ENCODE measurements at places on chromosomes 3 and 15. TPM values are rescaled to one million over a fixed set of nuclear protein-coding genes. Genes with fewer than 3 reads are reported as not detected.

GRCh38 chr3:45167011-45167911, 21.1 kb upstream of the CDCP1 start:
- peak overlapping the region; percentile 55 for H3K4me3 ChIP-seq
- DNase-seq, result peak; percentile 77
- peak overlapping the region; percentile 88 for H3K27ac ChIP-seq
- H3K4me1 ChIP-seq, result peaks cover 17% of the 10 kb centered on the region
- H3K36me3 ChIP-seq, result peaks cover 1% of the 10 kb centered on the region
- H3K27me3 ChIP-seq, result peaks cover 1% of the 10 kb centered on the region

DNA sequence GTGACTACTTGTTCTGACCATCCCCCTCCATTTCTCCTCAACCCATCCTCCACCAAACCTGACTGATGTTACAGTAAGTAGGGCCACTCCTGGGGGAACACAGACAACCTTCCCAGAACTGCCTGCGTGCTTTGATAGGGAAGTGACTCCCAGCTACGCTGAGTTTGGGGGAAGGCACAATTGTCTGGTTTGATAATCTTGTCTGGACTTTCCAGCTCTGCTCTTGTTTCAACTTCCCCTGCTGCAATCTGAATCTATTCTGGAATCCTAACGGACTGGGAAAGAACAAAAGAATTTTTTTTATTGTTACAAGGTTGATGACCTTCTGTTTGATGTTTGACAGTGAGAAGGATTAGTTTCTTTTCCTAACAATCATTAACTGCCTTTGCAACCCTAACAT, 895.6 kb downstream of the ROBO1 start:
- DNase-seq, result no peak
- H3K4me3 ChIP-seq, result peak overlapping the region; percentile 3
- peak overlapping the region; percentile 91 for H3K27ac ChIP-seq
- peaks cover 37% of the 10 kb centered on the region for H3K4me1 ChIP-seq

Gene EDC3
- 70.0 TPM for total RNA-seq

Gene PRICKLE2
- total RNA-seq, result 43.2 TPM

- H3K4me1 ChIP-seq, result peaks cover 3% of the 10 kb centered on the region
- no peak for DNase-seq
- H3K27ac ChIP-seq, result no peak overlapping the region
- H3K4me3 ChIP-seq, result no peak overlapping the region
- peaks cover 4% of the 10 kb centered on the region for H3K36me3 ChIP-seq
These were observed 186.6 kb downstream of the UBE2E2 start for GRCh38 chr3:23389686-23390085.

Gene IL17RB
- 1.4 TPM for total RNA-seq

Gene DHX36
- total RNA-seq, result 110 TPM

Gene IL17RE
- total RNA-seq, result 23.6 TPM

Gene IL17RD
- 27.5 TPM for total RNA-seq

Gene LTF
- total RNA-seq, result not detected

Gene HDC
- not detected for total RNA-seq

DNA sequence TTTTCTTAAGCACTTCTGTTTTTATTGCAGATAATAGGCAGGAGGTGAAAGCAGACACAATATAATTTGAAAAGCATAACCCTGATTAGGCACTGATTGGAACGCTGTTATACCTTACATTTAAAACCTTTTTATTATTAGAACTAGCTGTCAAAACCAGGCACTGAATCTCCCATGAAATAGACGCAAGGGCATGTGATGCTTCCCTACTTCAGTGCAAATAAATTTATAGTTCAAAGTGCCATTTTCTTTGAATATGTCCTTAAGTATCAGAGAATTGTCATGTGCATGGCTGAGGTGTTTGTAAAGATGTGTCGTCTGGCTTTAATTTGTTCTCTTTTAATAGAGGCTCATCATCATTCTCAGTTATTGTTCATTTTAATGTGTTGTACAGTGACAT, 386.0 kb downstream of the NR2F2 start:
- no peak overlapping the region for H3K4me3 ChIP-seq
- H3K27me3 ChIP-seq, result peaks cover 19% of the 10 kb centered on the region
- DNase-seq, result no peak

Gene ZBTB47
- total RNA-seq, result 22.4 TPM

- peaks cover 2% of the 10 kb centered on the region for H3K27me3 ChIP-seq
- no peak overlapping the region for H3K27ac ChIP-seq
- no peaks in the 10 kb centered on the region for H3K4me1 ChIP-seq
- no peaks in the 10 kb centered on the region for H3K36me3 ChIP-seq
These were observed 29.5 kb upstream of the VEPH1 start for GRCh38 chr3:157532529-157533297.

- no peaks in the 10 kb centered on the region for H3K36me3 ChIP-seq
- H3K4me3 ChIP-seq, result no peak overlapping the region
- H3K27ac ChIP-seq, result no peak overlapping the region
- no peaks in the 10 kb centered on the region for H3K4me1 ChIP-seq
- peaks cover 49% of the 10 kb centered on the region for H3K27me3 ChIP-seq
These were observed 336.6 kb upstream of the SLCO3A1 start for GRCh38 chr15:91516866-91517265.

DNA sequence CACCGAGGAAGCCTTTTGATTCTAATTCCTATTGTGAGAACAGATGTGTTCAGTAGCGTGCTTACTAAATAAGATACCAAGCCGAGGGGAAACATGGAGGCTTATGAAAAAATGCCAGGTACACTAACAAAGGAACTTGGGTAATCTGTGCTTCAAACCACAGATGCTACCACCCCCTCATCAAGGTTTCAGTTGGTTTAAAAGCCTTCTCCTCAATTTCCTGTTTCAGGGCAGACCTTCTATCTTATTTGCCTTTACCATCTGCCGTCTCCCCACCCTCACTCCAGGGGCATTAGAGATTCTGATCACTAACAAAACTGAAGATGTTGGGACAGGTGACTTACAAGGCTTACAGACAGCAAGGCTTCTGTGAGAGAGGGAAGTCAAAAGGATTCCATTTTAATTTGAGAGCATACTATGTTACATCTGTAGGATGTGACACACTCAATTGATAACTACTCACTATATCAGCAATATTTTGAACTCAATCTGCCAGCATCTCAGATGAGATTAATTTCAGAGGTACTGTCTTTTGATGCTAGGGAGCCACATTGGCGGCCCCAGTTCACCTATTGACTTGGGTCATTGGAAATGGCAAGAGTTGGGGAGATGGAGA, 60.6 kb upstream of the PLCL2 start:
- H3K36me3 ChIP-seq, result no peaks in the 10 kb centered on the region
- no peak overlapping the region for H3K27ac ChIP-seq
- DNase-seq, result no peak
- H3K27me3 ChIP-seq, result peaks cover 1% of the 10 kb centered on the region

GRCh38 chr3:143309705-143310104, 190.1 kb downstream of the CHST2 start:
- peaks cover 4% of the 10 kb centered on the region for H3K27me3 ChIP-seq
- no peaks in the 10 kb centered on the region for H3K36me3 ChIP-seq
- peaks cover 27% of the 10 kb centered on the region for H3K4me1 ChIP-seq
- DNase-seq, result no peak

DNA sequence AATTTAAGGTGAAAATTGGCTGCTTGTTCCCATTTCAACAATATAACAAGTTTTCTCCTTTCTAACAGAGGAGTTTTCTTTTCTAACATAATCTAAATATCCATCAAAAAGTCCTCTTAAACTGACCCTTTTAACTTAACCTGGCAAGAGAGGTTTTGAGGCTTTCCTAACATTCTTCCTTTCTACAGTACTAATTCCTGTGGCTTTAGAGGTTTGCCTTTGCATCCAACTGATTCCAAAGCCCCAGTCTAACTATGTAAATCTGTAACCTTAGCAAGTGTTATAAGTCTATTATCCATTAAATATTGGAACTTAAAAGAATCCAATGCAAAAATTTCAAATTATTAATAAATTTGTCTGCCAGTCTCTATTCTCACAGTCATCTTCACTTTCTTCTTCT, 134.1 kb downstream of the ISL2 start:
- no peak overlapping the region for H3K27ac ChIP-seq
- no peak overlapping the region for H3K4me3 ChIP-seq
- H3K36me3 ChIP-seq, result peaks cover 44% of the 10 kb centered on the region

- no peak overlapping the region for H3K4me3 ChIP-seq
- no peaks in the 10 kb centered on the region for H3K27me3 ChIP-seq
- peaks cover 45% of the 10 kb centered on the region for H3K4me1 ChIP-seq
- DNase-seq, result no peak
- peak overlapping the region; percentile 31 for H3K27ac ChIP-seq
These were observed 54.9 kb downstream of the EPHB3 start for GRCh38 chr3:184616436-184616835.

- no peaks in the 10 kb centered on the region for H3K36me3 ChIP-seq
- H3K27me3 ChIP-seq, result no peaks in the 10 kb centered on the region
These were observed 278.3 kb downstream of the RAP2B start for GRCh38 chr3:153440311-153440710.

Gene BFSP2
- not detected for total RNA-seq

Gene LRRC3B
- 0.23 TPM for total RNA-seq

- H3K4me3 ChIP-seq, result no peak overlapping the region
- H3K36me3 ChIP-seq, result no peaks in the 10 kb centered on the region
- no peak overlapping the region for H3K27ac ChIP-seq
- H3K27me3 ChIP-seq, result peaks cover 57% of the 10 kb centered on the region
- no peaks in the 10 kb centered on the region for H3K4me1 ChIP-seq
These were observed 129.6 kb upstream of the AGBL1 start for GRCh38 chr15:85950101-85950500.

- DNase-seq, result no peak
- H3K27me3 ChIP-seq, result peaks cover 5% of the 10 kb centered on the region
- no peak overlapping the region for H3K4me3 ChIP-seq
- H3K4me1 ChIP-seq, result peaks cover 2% of the 10 kb centered on the region
These were observed 43.9 kb upstream of the CLRN1 start for GRCh38 chr3:151016478-151016795.

DNA sequence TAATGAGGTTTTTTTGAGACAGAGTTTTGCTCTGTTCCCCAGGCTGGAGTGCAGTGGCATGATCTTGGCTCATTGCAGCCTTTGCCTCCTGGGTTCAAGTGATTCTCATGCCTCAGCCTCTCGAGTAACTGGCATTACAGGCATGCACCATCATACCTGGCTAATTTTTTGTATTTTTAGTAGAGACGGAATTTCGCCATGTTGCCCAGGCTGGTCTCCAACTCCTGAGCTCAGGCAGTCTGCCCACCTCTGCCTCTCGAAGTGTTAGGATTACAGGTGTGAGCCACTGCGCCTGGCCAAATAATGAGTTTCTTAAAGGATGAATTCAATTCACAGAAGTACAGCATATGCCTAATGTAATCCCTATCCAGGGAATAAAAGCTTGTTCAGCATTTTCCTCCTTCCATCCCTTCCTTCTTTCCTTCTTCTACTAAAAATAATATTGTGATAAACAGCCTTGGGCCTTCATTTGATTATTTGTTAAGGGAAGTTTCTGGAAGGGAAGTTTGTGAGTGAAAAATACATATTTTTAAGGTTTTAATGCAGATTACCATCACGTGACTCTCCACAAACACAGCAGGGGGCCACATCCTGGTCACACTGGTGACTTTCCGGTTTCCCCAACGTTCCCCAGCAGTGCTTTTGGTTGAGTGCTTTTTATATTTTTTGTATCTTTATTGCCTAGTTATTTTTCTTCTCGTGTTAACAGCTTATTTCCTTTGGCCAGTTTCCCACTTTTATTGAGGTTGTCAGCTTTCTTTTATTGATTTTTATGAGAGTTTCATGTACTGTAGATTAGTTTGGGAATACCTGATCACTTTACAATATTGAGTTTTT, 116.8 kb downstream of the USP13 start:
- no peak overlapping the region for H3K27ac ChIP-seq
- peaks cover 20% of the 10 kb centered on the region for H3K36me3 ChIP-seq
- H3K27me3 ChIP-seq, result no peaks in the 10 kb centered on the region
- no peak overlapping the region for H3K4me3 ChIP-seq
- no peak for DNase-seq
- peaks cover 2% of the 10 kb centered on the region for H3K4me1 ChIP-seq

- no peak overlapping the region for H3K4me3 ChIP-seq
- H3K27me3 ChIP-seq, result peaks cover 4% of the 10 kb centered on the region
- peaks cover 6% of the 10 kb centered on the region for H3K4me1 ChIP-seq
- DNase-seq, result no peak
- H3K27ac ChIP-seq, result no peak overlapping the region
These were observed 47.3 kb downstream of the ITGA11 start for GRCh38 chr15:68384451-68385239.

Measured in mesothelial cell of epicardium (in vitro differentiated cells).